Ureter (tissue), 1 donor: ENCODE measurements at places on chromosomes 3 and 15. TPM values are rescaled to one million over a fixed set of nuclear protein-coding genes. Genes with fewer than 3 reads are reported as not detected.

GXYLT2 gene
- 3.6 TPM for total RNA-seq

NEK10 gene
- 9.4 TPM for total RNA-seq

ABHD14A gene
- 19.4 TPM for total RNA-seq

GJD2 gene
- not detected for total RNA-seq

- no peak for DNase-seq
These were observed 43.7 kb downstream of the ZBTB11 start for GRCh38 chr3:101633186-101633585.

DNA sequence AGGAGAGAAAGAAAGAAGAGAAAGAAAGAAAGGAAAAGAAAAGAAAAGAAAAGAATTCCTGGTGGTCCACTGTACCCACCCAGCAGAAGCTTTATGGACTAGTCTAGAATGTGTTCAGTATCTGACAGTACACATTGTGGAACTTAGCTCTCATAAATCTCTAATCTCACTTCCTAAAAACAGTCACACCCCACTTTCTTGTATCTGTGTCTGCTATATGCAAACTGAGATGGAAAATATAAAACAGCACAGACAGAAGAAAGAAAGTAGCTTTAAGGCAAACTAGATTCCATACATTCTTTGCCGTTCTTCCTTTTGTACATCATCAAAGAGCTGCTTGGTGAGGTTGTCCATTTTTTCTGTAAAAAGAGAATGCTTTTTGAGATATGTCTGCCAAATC, 41.1 kb upstream of the GNB5 start:
- no peak for DNase-seq

- no peak for DNase-seq
These were observed 170.1 kb upstream of the ONECUT1 start for GRCh38 chr15:52960283-52960682.

DNA sequence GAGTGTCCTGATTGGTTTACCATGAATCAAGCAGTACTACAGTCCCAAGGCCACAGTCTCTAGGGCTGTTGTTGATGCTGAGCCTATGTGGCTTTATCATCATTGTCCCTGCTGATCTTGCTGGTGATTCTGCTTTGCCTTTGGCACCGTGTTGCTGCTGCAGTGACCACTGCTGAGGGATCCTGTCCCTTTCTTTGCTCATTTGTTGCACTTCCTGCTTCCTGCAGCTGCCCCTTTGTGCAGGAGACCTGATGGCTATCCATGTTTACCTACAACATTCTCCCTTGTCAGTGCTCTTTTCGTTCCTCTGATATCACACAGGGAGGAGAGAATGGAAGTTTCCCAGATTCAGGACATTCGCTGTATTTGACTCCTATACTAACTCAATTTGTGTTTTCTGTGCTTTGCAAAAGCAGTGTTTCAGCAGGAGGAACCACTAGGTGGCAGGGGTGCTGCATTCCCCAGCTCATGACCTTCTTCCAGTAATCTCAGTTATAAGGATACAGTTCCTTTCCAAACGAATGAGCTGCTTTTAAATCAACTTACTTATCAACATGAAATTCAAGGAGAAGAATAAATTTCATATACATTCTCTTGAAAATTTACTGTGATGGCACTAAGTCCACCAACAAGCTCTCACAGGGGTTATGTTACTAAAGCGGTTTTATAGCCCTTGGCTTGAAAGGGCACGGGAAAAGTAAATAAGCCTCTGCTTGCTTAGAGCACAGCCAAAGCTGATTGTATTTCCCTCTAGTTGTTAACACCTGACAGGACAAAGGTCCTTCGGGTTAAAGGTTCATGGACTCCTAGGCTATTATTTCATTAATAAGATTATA, 9.7 kb upstream of the THUMPD3 start:
- DNase-seq, result peak; percentile 79

GRCh38 chr3:154571553-154572226, 141.7 kb upstream of the GPR149 start:
- DNase-seq, result no peak
